ENCODE measurements at places on chromosomes 2 and 18.
A peak's percentile ranks its signal among the peaks of the same experiment; 100 is the strongest.

- DNase-seq: no peak
Measured at GRCh38 chr2:2320486-2321199, 10.4 kb downstream of the MYT1L start.

- no peak for DNase-seq
Measured at GRCh38 chr18:9437021-9437437, 38.3 kb upstream of the RALBP1 start.

DNA sequence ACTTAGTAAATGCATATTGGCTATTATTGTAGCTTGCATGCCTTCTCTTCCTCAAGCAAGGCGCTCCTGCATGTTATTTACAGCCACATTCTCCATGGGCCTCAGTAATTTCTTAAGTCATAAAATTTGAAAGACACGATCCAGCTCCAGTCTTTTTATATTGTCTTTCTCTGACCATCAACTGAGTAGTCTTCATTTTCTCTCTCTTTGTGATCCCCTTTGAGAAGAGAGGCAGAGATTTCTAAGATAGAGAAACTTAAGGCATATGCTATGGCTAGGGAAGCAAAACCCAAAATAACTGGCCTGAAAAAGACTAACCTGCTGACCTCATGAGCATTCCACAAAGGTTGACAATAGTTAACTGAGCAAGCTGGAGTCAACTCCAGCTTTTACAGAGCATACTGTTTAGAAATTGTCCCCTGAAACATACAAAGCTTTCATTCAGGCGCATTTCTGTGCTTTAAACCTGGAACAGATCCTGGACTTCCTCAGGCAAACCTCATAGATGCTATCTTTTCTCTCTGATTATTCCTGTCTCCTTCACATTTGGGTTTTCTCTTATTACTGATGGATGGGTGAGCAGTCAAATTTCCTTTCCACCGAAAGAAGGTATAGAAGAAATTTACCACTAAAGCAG is 4.6 kb downstream of the DPP4 start:
- no peak for DNase-seq

GRCh38 chr18:74310411-74310810 is 5.2 kb upstream of the C18orf63 start:
- no peak for DNase-seq

- no peak for DNase-seq
Measured at GRCh38 chr2:53629001-53629400, 138.6 kb upstream of the CHAC2 start.

DNA sequence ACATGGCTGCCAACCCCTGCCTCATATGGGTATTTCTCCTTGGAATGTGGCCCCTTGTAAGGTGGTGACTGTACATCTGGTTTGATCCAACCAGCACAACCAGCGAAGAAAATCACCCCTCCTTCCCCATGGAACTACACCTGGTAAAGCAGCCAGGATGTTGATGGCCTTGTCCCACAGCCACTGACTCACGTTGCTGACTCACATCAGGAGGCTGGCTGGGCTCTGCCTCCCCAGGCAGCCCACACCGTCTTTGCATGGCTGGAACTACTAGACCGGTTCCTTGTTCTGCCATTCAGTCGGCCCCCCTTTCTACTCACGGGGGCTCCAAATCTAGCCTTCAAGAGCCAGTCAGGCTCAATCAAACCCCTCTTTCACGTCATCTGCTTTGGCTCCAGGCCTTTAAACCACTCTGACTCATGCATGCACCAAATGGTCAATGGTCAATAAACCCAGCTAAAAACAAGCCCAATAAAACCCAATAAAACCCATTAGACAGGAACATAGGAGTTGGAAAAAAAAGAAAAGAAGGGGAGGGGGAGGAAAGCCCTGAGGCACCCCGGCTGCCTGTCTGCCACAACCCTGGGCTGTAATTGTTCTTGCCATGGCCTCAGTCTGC is 114.8 kb downstream of the PLB1 start:
- DNase-seq: peak; percentile 93

GRCh38 chr18:3706279-3707097 is 256.5 kb downstream of the TGIF1 start:
- no peak for DNase-seq

GRCh38 chr18:57660961-57661360 is 39.3 kb upstream of the NARS1 start:
- DNase-seq: peak; percentile 10

DNA sequence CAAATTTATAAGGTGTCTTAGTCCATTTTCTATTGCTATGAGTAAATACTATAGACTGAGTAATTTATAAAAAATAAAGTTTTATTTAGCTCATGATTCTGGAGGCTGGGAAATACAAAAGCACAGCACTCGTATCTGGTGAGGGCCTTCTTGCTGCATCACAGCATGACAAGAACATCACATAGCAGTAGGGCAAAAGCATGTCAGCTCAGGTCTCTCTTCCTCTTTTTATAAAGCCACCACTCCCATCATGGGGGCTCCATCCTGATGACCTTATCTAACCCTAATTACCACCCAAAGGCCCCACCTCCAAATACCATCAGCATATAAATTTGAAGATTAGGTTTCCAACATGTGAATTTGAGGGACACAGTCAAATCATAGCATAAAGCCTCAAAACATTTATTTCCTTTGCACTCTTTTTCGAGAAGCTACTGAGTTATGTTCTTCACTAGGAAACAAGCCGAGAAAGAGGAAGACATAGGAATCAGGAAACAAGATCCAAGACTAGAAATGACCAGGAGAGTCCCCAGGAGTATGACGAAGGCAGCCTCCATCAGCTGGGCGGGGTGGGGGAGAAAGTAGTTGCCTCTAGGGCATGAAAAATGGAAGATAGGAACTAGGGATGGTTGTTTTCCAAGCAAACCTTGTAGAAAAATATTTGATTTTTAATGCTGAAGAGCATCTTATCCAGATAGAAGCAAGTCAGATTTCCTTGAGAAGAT is 24.1 kb upstream of the NABP1 start:
- DNase-seq: no peak

DNA sequence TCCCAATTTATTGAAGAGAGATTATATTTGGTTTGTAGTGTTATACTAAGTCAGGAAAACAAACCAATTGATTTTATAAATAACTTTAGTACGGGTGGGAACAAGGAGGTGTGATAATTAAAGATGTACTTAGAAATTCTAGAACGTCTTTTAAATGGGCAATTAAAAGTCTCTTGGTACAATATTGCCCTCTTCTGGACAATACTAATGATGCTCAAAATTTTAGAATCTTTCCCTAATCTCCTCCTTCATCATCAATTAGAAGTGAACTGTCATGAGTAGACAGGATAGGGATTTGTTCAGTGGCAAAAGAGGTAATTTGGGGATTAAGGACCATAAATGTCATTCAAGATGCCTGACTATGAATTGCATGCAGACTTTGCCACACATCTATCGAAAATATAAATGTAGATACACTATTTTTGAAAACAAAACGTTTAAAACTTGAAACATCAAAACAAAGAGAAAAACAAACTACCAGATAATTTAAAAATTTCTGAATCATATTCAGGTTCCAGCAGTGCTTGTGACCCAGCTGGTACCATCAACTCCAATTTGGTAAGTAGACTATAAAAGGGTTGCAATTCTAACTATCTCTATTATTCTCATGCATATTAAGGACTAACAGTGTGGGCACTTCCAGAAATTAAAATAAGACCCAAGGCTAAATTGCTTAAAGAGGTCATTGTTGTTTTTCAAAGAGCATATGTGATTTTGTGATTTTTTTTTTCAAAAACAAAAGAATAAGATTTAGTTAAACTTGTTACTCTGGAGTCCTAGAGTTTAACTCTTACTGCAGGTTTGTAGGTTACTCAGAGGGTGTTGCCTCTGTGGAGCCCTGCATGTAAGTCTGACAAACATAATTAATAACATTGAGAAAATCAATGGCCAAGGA is 123.5 kb downstream of the LAMA3 start:
- no peak for DNase-seq

GRCh38 chr18:35458271-35458670 is 39.5 kb downstream of the INO80C start:
- DNase-seq: no peak

DNA sequence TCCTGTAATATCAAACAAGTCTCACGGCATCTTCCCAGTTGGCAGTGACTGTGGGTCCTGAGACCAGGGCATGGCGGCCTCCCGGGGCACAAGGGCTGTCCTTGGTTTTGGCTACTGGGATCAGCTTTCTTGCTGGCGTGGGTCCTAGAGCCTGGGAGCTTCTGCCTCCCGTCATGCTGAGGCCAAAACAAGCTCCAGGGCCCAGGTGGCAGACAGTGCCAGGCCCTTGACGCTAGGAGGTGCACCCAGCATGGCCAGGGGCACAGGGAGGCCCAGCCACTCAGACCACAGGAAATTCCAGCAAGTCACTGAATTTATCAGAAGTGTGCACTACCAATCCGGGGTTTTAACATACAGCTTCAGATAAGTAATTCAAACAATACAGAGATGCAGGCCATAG is 184.7 kb downstream of the EIPR1 start:
- DNase-seq: no peak

All from retinal pigment epithelial cell (primary cell).